HAP-1 (cell line): ENCODE measurements at places on chromosomes 13 and 19.

DNA sequence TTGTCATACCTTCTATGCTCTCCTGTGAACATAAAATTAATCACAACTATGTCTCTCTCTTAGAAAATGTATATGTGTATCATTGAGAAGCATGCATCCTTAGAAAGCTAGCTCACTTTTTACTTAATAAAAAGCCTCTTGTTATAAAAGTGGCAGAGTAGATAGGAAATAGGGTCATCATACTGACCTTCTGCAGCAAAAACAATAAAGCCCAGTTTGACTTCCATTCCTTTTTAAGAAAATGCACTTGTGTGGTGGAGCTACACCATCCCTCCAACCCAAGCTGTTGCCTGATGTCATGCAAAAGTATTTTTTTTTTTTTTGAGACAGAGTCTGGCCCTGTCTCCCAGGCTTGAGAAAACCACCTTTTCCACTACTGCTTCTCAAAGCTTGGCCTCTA, 393.3 kb downstream of the LIG4 start:
- DNase-seq = no peak

- no peak for DNase-seq
Observed at GRCh38 chr13:75904012-75904411, 267.9 kb downstream of the LMO7 start.

DNA sequence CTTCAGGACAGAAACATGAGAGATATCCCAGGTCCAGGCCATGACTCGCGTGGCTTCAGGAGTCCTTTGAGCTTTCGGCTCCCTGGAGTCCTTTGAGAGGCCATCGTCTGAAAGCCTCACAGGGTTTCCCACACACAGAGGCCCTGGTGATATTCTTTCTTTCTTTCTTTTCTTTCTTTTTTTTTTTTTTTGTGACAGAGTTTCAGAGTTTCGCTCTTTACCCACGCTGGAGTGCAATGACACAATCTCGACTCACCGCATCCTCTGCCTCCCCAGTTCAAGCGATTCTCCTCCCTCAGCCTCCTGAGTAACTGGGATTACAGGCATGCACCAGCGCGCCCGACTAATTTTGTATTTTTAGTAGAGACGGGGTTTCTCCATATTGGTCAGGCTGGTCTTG, 5.5 kb downstream of the SIN3B start:
- DNase-seq = no peak

- no peak for DNase-seq
Observed at GRCh38 chr13:24167666-24168391, 7.3 kb downstream of the SPATA13 start.

GRCh38 chr19:42297039-42297438, 4.9 kb upstream of the PRR19 start:
- no peak for DNase-seq

DNA sequence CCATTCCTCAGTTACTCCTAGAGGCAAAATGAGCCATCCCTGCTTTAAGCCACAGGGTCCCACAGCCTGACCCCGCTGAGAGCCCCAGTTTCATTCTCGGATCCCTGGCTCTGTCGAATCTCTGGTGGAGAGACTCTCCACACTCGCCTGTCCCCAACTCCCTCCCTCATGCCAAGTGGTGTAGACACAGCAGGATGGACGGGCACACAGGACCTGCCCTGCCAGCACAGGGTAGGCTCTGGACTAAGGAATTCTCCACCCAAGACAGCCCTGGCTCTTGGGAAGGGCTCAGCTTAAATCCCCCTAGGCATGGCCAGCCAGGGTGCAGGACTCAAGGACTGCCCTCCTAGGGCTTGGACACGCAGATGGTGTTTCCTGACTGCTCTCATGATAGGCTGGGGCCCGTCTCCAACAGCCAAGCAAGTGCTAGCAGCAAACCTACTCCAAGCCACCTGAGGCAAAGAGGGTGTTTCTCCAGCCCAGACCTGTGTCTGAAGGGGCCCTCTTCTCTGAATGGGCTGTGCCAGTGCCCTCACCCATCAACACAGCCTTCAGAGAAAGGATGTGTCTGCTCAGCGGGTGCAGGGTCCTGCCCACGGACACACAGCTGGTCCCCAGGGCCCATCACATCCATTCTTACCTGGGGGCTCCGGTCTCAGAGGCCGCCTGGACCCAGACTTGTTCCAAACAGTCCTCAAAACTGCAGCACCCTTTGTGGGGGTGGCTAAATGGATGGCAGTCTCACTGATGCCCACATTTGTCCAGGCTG, 65.3 kb downstream of the PEPD start:
- no peak for DNase-seq

GRCh38 chr13:99373436-99373835, 66.2 kb upstream of the GPR183 start:
- no peak for DNase-seq

- no peak for DNase-seq
Observed at GRCh38 chr19:17471410-17472125, 1.2 kb downstream of the SLC27A1 start.

DNA sequence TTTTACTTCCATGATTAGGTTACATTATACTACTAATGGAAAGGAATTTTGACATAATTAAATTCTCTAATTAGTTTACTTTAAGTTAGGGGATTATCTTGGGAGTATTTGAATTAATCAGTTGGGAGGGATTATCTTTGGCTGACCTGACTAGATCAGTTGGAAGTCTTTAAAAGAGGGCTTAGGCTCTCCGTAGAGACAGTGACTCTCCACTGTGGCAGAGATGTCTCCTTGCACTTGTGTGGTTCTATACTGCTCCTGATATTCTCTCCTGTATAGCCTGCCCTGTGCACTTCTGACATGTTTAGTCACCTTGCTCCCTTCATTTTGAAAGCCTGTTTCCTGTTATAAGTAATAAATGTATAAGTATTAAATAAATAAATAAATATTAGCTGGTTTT, 1612.3 kb upstream of the PRR20A start:
- no peak for DNase-seq

- no peak for DNase-seq
Observed at GRCh38 chr13:108948251-108948671, 318.9 kb downstream of the MYO16 start.

DNA sequence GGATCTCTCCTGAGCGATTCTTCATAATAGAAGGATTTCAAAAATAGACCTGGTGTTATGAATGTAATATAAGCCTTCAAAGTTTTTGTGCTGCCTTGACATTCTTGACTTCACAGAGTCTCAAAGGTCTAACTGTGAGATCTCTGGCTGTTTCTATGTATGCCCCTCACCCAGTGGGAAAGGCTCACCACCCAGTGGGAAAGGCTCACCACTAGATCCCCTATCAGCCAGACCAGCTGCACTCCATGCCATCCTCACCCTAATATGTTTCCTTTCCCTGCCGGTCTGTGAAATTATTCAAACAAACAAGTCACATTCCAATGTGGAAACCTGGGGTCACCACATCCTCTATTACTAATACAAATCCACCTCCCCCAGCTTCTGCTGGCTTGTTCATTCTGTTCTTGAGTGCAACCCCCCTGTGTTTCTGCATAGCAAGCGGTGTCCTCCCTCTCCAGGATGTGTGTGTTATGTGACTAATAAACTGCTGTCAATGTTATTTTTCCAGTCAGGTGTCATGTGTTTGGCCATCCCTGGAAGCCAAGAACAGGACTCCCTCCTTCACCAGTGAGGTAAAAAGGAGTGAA, 13.8 kb upstream of the SLITRK1 start:
- DNase-seq = no peak

- DNase-seq = no peak
Observed at GRCh38 chr13:104773775-104774174, 1707.6 kb upstream of the SLC10A2 start.

DNA sequence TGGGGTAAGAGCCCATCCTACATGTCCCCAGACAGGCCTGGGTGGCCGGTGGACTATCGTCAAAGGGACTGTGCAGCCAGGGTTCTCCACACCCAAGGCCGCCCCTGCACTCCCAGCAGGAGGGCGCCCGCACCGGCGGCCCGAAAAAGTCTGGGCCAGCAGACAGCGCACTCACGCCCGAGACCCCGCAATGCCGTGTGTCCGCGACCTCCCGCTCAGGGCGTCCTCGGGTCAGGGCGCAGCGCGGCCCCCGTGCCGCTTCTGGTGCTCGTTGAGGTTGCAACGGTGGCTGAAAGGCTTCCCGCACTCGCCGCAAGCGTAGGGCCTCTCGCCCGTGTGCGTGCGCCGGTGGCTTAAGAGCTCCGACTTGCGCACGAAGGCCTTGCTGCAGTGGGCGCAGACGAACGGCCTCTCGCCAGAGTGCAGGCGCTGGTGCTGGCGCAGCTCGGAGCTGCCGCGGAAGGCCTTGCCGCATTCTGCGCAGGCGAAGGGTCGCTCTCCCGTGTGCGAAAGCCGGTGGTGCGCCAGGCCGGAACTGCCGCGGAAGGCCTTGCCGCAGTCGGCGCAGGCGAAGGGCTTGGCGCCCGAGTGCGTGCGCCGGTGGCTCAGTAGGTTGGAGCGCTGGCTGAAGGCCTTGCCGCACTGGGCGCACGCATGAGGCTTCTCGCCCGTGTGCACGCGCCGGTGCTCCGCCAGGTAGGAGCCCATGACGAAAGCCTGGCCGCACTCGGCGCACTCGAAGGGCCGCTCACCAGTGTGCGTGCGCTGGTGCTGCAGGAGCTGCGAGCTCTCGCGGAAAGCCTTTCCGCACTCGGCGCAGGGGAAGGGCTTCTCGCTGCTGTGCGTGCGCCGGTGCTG, 2.8 kb upstream of the A1BG start:
- no peak for DNase-seq

DNA sequence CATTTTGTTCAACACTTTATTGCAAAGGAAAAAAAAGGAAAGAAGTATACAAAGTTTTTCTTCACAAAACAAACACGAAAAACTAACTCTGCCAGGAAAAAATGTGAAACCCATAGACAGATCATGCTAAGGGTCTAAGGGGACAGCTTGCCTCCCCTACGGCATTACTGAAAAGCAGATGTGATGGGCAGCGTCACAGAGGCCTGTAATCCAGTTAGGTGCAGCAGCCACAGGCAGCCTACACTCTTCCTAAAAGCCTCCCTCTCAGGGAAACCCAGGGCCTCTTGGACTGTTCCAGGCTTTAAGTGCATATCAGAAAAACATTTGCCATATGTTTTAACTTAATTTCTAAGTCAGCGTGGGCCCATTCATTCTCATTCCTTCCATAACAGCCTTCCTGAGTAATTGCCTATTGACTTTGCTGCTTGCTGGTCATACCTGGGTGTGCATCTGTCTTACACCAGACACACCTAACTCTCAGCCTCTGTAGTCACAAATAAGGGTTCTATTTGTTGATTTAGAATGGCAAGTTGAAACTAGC, 135.7 kb upstream of the SERP2 start:
- no peak for DNase-seq

- peak; percentile 29 for DNase-seq
Observed at GRCh38 chr19:50703915-50704796, 15.4 kb downstream of the SHANK1 start.

GRCh38 chr19:55132453-55133129, 15.2 kb upstream of the PPP1R12C start:
- no peak for DNase-seq

DNA sequence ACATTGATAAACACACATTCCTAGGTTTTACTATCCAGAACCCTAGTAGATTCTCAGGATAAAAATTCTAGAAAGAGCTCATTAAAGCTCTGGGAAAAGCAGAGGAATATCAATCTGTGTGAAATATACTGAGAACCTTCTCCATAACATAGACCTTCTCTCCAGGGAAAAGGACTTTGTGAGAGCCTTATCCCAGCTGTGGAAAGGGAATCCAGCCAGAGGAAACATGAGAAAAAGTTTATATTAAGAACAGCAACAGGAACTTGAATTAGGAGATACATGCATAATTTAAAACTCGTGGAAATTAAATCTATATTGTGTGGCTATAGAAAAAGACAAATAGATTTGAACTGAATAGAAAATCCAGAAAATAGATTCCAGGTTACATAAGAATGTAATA, 1639.9 kb downstream of the EFNB2 start:
- DNase-seq = no peak

DNA sequence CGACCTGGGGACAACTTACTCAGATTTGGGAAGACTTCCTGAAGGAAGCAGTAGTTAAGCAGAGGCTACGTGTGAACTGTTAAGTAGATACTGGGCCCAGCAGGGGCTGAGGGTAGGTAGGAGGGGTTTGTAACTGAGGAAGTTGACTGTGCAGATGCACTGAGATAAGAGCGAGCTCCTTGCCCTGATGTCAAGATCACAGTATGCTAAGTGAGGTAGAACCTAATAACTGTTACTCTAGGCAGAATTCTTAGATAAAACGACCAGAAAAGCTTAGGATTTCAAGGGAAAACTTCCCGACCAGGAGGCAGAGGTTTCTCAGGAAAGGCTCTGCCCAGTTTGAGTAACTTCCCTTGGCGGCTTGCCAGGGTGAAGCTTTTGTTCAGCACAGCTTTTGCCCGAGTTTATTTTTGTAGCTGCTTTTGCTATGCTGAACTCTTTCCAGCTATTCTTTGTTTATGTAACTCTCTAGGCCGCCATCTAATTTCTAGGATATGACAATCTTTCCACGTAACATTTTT, 632.1 kb downstream of the DIAPH3 start:
- peak; percentile 90 for DNase-seq
